Central memory CD8-positive, alpha-beta T cell (primary cell): ENCODE measurements at places on chromosomes 13 and 19.

- peak overlapping the region; percentile 99 for H3K27ac ChIP-seq
- peaks cover 22% of the 10 kb centered on the region for H3K36me3 ChIP-seq
- peak overlapping the region; percentile 90 for H3K4me3 ChIP-seq
- peaks cover 31% of the 10 kb centered on the region for H3K4me1 ChIP-seq
Measured at GRCh38 chr13:20772401-20773131, 1.2 kb downstream of the EEF1AKMT1 start.

- no peaks in the 10 kb centered on the region for H3K4me1 ChIP-seq
- no peaks in the 10 kb centered on the region for H3K36me3 ChIP-seq
- no peaks in the 10 kb centered on the region for H3K27me3 ChIP-seq
- no peak overlapping the region for H3K27ac ChIP-seq
Measured at GRCh38 chr13:63910511-63910910, 2494.9 kb upstream of the PCDH20 start.

GRCh38 chr13:90938848-90939247, 408.6 kb upstream of the MIR17HG start:
- no peak overlapping the region for H3K27ac ChIP-seq
- no peak for DNase-seq
- no peak overlapping the region for H3K4me3 ChIP-seq
- H3K4me1 ChIP-seq, result no peaks in the 10 kb centered on the region

GRCh38 chr13:43244481-43244880, 221.1 kb downstream of the DNAJC15 start:
- no peak for DNase-seq
- H3K36me3 ChIP-seq, result no peaks in the 10 kb centered on the region
- no peak overlapping the region for H3K27ac ChIP-seq

DNA sequence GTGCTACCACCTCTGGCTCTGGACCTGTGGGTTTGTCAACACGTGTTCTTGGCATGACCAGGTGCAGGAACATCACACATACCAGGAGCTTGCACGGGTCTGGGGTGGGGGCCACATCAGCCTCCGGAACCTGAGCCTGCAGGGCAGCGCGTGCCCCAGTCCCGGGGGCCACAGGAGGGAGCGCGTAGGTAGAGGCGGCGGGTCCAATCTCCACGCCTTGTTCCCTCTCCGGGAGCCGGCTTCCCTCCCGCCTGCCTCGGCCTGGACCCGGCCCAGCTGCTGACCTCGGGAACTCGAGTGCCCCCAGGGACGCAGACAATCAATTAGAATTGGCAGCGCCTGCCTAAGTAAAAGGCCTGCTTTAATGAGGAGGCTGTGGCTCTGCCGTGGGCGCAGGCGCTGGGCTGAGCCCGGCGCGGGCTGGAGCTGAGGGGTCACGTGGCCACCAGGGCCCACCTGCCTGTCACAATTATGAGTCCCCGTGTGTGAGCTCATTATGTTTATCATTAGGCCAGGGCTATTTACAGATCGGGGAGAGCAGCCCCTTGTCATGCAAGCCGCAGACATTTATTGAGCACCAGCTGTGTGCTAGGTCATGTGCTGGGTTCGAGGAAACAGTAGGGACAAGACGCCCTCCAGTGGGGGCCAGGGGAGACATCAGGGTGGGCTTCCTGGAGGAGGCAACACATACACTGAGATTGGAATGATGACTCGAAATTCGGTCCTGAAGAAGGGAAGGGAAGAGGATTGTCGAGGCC, 32.2 kb upstream of the TNFAIP8L1 start:
- H3K4me3 ChIP-seq, result no peak overlapping the region
- no peak for DNase-seq
- no peaks in the 10 kb centered on the region for H3K4me1 ChIP-seq
- peaks cover 19% of the 10 kb centered on the region for H3K27me3 ChIP-seq
- H3K27ac ChIP-seq, result no peak overlapping the region

GRCh38 chr13:63449550-63449949, 2033.9 kb upstream of the PCDH20 start:
- no peak for DNase-seq
- no peaks in the 10 kb centered on the region for H3K4me1 ChIP-seq
- H3K36me3 ChIP-seq, result no peaks in the 10 kb centered on the region
- no peak overlapping the region for H3K27ac ChIP-seq
- H3K4me3 ChIP-seq, result no peak overlapping the region
